Activated CD8-positive, alpha-beta memory T cell treated with anti-CD3 and anti-CD28 coated beads, Interleukin-2, amount 10 ng/mL, durations not matched to agents 7 days and 5 days (primary cell): ENCODE measurements at places on chromosomes 7 and 10. TPM values are rescaled to one million over a fixed set of nuclear protein-coding genes. Genes with fewer than 3 reads are reported as not detected.

DNA sequence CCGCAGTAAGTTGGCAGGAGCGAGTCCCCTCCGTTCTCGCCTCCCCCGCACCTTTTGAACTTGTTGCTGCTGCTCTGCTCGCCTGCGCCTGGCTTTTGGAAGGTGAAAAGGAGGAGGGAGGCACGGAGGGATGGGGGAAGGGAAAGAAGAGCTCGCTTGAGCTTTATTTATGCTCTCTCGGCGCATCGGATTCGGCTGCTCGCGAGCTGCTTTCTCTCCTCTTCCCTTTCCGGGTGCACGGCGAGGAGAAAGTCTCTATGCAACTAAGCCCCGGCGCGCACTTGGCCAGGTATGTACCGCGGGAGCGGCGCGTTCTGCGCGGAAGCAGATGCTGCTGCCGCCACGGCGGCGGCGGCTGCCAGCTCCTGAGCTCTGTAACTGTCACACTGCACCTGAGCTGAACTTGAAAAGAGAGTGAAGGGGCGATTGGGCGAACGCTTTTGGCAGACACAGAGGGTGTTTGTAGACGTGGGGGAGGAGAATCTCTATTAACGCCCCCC is 551 bp downstream of the KCND2 start:
- H3K27ac ChIP-seq: no peak overlapping the region
- H3K4me1 ChIP-seq: peaks cover 5% of the 10 kb centered on the region

CLDN4 gene
- 0.12 TPM for total RNA-seq

CYP3A7 gene
- total RNA-seq: not detected

GRCh38 chr10:20998036-20998435 is 100.9 kb upstream of the NEBL start:
- DNase-seq: no peak
- no peak overlapping the region for H3K4me3 ChIP-seq
- H3K27me3 ChIP-seq: no peaks in the 10 kb centered on the region
- H3K36me3 ChIP-seq: no peaks in the 10 kb centered on the region
- H3K4me1 ChIP-seq: no peaks in the 10 kb centered on the region

MKI67 gene
- total RNA-seq: 333 TPM
